ENCODE measurements at places on chromosomes 2 and 18.

DNA sequence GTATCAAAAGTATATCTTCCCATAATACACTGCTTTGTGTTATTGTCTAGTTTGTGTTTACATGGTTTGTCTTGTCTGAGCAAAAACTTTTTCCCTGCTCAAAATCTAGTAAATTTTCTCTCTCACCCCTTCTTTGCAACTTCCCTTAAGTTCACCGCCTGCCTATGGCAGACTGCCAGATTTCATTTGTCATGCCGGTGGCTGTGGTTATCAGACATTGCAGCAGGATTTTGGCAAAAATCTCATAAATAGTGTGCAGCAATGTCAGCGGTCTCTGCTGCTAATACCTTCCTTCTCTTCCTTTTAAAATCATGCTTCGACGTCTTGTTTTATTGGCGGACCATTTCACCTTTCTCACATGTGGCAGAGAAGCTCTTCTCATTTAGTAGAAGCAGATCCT is 45.6 kb upstream of the TMEM178A start:
- no peak for DNase-seq

GRCh38 chr2:149330127-149331022 is at the start of gene LYPD6:
TSS of gene LYPD6 (plus strand) at chr2:149330587. CDS start at chr2:149437709, 107,122 bp downstream.
- DNase-seq: no peak

- no peak for DNase-seq
Observed at GRCh38 chr2:183267148-183267827, 143.0 kb downstream of the NUP35 start.

DNA sequence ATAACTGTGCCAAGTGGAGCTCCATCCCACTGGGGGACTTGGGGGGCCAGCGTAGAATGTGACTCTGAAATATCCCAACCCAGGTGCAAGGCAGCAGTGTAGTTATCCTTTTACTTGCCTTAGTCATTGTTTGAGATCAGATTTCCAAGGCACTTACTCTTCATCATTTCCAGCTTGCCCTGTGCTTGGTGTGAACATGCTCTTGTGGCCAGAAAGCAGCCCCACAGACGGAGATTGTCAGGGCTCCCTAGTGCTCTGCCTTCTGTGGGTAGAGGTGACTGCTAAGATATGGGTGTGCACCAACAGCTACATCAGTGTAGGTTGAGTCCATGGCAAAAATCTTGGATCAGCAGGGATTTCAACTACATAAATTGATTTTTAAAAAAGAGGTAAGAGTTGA is 2010.0 kb upstream of the PIK3C3 start:
- no peak for DNase-seq

GRCh38 chr2:55229221-55229620 is 2.9 kb downstream of the CLHC1 start:
- DNase-seq: no peak

Measured in activated CD4-positive, alpha-beta memory T cell treated with anti-CD3 and anti-CD28 coated beads, Interleukin-2, amount 10 ng/mL, durations not matched to agents 7 days and 5 days (primary cell).